ENCODE measurements at places on chromosomes 2 and 18.
A peak's percentile ranks its signal among the peaks of the same experiment; 100 is the strongest.

DNA sequence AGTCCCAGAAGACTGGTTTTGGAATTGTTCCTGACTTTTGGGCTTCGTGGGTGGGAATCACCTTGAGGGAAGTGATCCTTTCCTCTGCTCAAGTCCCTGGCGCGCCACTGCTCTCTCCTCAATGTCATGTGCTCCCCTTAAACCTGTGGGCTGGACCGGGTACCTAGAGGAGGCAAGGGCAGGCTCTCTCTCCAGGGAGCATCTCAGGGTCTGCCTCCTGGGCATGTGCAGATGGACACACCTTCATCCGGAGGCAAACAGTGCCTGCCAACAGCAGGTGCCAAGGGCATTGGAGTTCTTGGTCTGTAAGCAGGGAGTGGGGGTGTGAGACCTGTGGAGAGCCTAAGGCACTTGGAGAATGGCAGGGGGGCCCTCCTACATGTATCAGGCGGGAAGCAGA lies 142.6 kb downstream of the INHBB start:
- DNase-seq = no peak

GRCh38 chr2:152791979-152792378 lies 73.6 kb downstream of the ARL6IP6 start:
- DNase-seq = no peak

DNA sequence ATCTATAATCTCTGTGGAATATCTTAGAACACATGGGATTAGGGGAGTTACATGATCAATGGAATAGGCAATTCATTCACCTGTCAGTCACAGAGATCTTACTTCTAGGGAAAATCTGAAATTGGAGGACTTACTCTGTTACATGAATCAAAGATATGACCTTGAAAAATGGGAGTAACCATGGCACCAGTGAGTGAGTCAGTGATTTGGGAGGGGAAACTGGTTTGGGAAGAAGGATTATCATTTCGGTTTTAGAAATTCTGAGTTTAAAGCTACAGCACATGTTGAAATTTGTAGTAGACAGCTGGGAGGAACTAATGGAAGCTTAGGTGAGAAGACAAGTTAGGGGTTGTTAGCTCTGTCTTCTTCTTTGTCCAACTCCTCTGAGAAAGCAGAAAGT lies 153.7 kb downstream of the CAMKMT start:
- no peak for DNase-seq

DNA sequence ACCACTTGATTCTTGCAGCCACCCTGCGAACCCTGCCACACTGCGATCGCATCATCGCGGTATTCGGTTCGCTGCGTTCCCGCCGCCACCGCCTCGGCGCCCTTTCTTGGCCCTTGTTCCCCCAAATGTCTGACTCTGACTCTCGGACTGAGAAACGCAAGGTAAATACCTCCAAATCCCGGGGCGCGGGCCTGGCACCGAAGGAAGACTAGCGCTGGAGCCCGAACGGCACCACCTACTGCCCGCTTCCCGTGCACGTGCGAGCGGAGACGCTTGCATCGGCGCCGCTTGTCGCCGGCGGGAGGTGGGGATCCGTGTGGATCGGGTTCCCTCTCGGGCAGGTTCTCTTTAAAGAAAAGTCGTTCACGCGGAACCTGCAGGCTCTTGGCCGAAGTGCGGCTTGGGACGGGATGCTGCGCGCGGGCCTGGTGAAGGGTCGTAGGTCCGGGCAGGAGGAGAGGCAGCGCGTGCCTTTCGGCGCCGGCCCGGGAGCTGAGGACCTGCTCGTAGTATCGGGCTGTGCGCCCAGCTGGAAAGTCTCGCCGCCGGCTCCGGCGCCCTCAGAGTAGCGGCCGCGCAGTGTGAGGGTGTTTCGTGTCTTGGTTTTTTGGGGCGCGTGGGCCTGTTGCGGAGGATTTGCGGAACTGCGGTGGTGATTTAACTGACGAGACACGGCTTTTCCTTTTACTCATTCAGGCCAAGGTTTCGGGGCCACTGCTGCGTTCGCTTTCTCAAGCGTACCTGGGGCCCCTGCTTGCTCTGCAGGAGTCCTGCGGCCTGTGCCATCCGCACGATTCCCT lies 514 bp downstream of the BCL2L11 start:
- peak; percentile 70 for DNase-seq

- DNase-seq = no peak
These were observed 288.7 kb downstream of the LPIN1 start for GRCh38 chr2:12035029-12035720.

GRCh38 chr18:12314591-12315305 lies 6.7 kb downstream of the TUBB6 start:
- no peak for DNase-seq

DNA sequence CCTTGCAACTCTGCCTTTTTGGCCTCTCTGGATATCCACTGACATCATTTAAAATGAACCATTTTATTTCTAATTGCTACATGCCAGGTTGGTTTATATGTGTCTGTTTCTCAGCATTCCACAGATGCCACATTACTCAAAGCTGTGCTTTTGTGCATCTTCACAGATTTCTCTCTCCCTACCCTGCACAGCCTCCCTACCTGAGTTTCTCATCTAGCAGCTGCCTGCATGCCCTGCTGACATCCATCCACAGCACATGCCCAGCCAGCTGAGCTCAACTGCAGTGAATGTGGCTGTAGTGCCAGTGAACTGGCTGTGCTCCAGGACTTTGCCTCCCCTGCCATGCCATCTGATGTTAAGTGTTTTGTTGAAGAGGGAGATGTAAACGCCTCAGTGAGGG lies 44.5 kb downstream of the PKP4 start:
- DNase-seq = no peak

DNA sequence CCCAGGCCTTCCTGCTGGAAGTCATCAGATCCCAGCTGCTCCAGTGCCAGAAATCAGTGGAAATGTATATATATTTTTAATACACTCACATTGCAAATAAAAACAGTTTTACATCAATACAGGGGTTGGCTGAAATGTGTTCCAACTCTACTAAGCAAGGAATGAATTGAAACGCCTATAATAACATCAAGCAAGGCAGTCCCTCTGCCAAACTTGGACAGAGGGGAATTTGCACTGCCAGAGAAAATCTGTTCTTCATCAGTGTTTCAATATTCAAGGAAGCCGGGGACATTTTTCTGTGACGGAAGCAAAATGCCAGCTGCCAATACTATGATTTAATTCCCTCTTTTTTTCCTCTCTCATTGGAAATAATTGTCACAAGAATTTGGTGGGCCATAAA lies 335.3 kb downstream of the TNS1 start:
- no peak for DNase-seq

DNA sequence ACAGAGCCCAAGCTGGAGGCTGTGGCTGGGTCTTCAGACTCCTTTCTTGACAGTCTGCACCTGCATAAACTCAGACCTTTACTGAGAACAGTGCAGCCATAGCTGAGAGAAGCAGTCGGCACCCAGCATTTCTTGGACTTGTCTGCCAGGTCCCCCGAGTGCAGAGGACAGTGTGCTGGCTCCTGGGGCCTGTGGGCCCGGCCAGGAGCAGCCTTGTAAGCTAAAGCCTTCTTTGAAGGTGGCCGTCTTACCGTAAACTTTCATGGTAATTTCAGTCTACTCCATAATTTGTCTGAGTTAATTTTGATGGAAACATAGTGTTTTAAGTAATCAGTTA lies 70.9 kb downstream of the LRRFIP1 start:
- no peak for DNase-seq

GRCh38 chr2:208827549-208828221 lies 421.1 kb downstream of the PTH2R start:
- no peak for DNase-seq

GRCh38 chr18:24270937-24271380 lies 126.7 kb downstream of the OSBPL1A start:
- no peak for DNase-seq

DNA sequence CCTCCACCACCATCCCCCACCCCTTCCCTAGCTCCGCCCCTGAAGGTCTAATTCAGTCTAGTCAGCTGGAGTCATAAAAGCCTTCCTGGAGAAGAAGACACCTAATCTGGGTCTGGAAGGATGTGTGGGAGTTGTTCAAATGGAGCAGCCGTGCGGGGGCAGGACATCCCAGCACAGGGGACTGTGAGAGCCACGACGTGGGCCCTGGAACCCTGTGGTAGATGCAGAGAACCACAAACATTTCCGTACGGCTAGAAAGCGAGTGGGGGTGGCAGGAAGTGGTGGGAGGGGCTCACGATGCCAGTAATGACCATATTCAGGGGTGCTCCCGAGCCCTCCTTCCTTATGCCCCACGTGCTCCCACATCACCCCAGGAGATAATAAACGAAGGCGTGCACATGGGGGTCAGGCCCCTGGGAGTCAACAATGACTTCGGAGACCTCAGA lies 20.9 kb upstream of the COL6A3 start:
- peak; percentile 10 for DNase-seq

DNA sequence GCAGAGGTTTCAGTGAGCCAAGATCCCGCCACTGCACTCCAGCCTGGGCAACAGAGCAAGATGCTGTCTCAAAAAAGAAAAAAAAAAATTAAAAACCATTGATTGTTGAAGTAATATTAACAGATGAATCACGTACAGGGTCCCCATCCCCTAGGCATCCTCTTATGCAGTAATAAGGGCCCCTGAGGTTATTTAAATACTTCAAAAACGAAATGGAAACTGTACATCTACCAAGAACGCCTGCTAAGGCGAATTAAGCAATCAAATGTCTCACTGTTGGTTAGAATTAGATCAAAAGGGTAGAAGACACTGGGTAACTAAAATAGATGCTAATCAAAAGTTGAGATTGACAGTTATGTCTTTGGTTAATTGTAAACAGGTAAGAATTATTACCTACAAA lies 7.5 kb downstream of the TRABD2A start:
- DNase-seq = no peak

DNA sequence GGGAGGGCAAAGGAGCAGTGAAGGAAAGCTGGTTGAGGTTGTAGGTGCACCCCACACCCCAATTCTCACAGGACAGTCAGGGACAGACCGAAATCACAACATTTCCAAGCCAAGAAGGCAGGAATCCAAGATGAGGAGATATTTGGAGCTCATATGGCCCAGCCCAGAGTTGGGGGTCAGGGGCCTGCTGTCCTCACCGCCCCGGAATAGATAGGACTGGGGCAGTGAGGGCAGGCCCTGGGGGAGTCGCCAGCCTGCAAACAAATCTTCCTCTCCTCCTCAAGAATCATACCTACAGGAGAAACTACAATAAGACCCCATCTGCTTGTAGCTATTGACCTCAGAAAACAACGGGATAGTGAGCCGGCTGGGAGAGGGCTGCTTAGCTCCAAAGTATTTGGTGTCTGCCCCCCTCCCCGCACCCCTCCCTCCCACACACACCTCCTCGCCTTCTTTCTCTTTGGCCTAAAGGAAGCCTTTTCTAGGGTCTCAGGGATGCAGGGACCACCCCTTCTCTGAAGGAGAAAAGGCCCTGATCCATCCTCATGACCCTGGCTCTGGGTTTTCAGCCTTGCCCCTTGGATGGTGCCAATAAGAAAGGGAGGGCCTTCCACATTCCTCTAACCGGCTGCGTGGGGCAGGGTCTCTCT lies 3.8 kb downstream of the EN1 start:
- no peak for DNase-seq

- DNase-seq = peak; percentile 54
These were observed 5.5 kb downstream of the MSGN1 start for GRCh38 chr2:17821535-17822444.

DNA sequence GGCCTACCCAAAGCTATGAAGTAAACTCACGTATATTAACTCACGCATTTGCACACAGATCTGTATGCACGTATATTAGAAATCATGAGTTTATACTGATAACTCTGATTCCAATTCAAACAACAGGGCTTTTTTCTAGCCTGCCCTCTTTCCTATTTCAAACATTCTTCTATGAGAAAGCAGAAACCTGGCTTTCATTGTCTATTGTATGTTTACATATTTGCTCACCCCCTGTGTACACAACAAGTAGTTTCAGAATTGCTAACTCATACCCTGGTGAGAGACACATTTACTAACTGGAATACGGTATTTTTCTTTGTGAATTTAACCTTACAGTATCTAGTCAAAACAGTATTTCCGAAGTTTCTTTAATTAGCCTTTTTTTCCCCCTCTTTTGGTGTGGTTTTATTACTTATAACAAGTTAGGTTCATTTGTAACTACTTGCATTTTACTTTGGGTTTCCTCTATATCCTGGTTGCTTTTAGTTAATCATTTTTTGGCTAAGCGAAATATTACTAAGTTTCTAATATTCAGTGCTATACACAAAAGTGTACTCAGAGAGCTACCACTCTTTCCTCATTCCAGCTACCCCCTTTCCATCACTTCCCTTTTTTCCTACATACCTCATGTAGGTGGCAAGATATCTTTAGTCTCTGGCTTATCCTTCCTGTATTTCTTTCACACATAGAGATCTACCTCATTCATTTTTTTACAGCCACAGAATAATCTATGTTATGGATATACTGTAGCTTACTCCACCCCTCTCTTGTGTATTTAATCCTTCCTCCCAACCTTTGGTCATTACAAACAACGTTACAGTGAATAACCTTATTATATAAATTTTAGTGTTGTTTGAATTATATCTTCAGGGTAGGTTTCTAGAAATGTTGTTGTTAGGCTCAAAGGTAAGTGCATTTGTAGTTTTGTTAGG lies 112.7 kb upstream of the BCL2L11 start:
- DNase-seq = no peak

DNA sequence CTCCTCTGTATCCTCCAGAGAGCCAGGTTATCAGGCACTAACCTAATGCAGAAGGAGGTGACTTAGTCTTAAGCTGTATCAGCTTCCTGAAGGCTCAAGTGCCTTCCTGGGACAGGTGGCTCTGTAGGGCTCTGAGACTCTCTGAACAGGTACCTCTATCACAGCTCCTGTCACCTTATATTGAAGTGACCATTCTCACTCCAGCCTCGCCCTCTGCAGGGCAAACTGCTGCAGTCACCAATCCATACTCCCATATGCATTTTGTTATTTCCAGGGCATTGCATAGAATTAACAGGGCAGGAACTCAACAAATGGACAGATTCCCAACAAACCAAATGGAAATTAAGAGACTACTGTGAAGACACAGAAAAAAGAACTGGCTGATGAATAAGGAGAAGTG lies 203.0 kb upstream of the REV1 start:
- no peak for DNase-seq

- DNase-seq = no peak
These were observed 7.7 kb downstream of the SERPINB2 start for GRCh38 chr18:63895190-63895589.

DNA sequence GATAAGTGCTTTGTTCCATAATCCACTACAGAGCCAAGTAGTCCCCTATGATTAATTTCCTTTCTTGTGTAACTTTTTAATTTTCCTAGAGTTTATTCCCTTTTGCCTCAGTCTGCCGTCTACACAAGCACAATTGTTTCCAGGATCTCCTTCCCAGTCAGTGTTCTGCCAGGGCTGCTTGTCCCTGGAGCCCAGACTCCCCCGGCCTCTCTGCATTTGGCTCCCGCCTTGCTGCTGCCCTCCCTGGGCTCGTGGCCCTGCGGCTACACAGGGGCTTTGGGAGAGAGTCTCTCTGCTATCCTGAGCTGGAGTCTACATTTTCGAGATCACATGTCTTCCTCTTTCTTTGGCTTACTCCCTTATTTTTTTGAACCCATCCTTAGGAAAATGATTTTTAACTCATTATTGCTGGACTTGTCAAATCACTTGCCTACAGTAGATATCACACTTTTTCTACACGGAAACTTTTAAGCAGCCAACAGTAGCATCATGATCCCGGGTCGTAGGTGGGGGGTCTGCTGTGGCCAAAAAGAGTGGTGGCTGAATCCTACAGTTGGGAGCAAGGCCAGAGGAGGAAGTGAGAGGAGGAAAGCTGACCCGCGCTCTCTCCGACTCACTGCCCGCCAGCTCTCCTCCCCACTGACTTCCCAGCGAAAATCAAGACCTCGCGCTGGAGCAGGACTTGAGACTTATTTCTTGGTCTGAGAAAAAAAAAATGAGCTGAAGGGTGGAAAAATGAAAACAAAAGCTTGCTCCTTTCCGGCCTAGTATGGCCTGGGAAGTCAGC lies 9.4 kb downstream of the FBLN7 start:
- DNase-seq = no peak
